ENCODE measurements at places on chromosomes 2 and 18. TPM values are rescaled to one million over a fixed set of nuclear protein-coding genes. Genes with fewer than 3 reads are reported as not detected.

NT5DC4 gene
- not detected for total RNA-seq

PLEK gene
- 0.88 TPM for total RNA-seq

TUBA4B gene
- not detected for total RNA-seq

REG1B gene
- not detected for total RNA-seq

DNA sequence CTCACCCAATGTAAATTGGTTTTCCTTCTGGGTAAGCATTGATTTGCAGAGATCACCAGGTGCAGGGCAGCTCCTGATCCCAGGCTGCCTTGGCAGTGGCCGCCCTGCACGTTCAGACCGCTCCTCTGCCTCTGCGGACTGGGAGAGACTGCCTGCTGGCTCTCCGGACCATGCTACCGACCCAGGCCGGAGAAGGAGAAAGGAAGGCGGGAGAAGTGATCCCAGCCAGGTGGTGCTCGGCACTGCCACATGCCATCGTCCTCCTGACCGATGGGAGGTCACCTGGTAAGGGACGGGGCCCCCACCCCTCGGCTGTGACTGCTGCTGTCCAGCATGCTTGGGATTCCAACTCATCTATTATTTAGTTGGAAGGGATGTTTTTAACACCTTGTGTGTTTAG, 108.1 kb upstream of the POU3F3 start:
- no peak for DNase-seq
